ENCODE measurements at places on chromosomes 16 and 17.

- no peak for DNase-seq
Measured at GRCh38 chr17:12977008-12977751, 40.6 kb downstream of the ELAC2 start.

- DNase-seq: no peak
Measured at GRCh38 chr17:64218066-64218465, 45.0 kb downstream of the TEX2 start.

DNA sequence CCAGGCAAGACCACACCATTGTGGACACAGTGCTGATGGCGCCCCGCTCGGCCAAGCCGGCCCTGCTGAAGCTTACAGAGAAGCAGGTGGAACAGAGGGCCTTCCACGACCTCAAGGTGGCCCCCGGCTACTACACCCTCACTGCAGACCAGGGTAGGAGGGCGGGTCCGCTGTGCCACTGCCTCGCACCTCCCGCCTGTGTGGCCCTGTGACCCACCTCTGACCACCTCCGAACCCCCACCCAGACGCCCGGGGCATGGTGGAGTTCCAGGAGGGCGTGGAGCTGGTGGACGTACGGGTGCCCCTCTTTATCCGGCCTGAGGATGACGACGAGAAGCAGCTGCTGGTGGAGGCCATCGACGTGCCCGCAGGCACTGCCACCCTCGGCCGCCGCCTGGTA, 21.1 kb downstream of the ITGB4 start:
- DNase-seq: no peak

GRCh38 chr16:49490321-49490705, 116.7 kb downstream of the C16orf78 start:
- DNase-seq: no peak

GRCh38 chr16:89257281-89257731, 39.8 kb downstream of the ZNF778 start:
- DNase-seq: no peak

DNA sequence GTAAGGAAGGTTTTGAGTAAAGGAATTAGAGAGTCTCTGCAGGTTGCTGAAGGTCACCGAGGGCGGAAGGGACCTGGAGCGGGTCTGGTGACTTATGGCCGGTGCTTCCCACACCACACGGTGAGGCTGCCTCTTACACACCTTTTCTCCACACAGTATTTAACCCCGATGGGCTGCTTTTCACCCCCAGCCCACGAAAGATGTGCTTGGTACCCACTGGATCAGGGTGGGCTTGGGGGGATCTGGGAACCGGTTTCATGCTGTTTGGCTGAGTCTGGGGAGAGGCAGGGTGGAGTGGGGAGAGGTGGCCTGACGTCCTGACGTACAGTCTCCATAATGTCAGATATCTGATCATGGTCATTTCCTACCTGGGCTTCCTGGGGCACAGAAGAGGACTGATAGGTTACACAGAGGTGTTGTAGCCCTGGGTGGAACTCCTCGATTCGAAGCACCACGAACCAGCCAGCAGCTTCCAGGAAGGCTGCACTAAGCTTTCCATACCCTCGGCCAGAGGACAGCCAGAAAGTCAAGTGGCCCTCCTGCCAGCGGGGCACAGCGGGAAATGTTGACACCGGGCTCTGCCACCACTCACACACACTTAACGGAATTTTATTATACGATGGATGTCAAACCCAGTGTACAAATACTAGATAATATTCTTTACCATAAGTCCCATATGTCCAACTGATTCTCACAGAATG, 34.0 kb downstream of the OR1D5 start:
- DNase-seq: no peak

- no peak for DNase-seq
Measured at GRCh38 chr16:50530277-50531236, 17.6 kb upstream of the NKD1 start.

- DNase-seq: peak; percentile 83
Measured at GRCh38 chr17:38730526-38731379, 612 bp downstream of the CISD3 start.

DNA sequence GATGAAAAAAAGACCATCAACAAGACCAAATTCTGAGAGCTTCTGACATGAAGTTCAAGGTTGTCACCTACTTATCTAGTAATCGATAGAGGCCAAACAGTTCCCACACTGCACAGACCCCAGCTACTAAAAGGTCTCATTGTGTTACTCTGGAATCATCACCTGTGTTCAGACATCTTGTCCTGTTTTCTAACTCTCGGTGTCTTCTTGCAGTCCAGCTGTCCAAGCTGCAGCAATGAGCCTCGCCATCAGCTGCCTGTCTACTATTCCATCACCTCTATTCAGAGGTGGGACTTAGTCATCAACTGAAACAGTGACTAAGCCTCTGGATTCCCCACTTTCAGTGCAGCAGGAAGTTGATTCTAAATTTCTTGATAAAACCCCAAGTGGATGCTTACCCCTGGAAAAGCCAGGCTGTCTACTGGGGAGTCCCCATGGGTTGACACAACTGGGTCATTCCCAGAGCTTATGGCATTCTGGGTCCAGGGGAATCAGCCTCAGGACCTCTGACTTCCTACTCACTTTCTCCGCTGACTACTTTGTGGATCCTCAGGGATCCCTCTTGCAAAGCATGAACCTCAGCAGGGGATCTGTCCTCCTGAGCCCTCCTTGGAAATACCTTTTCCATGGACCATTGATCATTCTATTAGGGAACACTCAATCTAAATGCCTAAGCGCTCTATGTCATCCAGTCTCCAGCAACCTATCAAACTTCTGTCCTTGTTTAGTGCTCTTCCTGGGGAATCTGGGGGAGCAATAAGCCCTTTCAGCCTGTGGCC, 46.5 kb downstream of the HNF1B start:
- peak; percentile 70 for DNase-seq

DNA sequence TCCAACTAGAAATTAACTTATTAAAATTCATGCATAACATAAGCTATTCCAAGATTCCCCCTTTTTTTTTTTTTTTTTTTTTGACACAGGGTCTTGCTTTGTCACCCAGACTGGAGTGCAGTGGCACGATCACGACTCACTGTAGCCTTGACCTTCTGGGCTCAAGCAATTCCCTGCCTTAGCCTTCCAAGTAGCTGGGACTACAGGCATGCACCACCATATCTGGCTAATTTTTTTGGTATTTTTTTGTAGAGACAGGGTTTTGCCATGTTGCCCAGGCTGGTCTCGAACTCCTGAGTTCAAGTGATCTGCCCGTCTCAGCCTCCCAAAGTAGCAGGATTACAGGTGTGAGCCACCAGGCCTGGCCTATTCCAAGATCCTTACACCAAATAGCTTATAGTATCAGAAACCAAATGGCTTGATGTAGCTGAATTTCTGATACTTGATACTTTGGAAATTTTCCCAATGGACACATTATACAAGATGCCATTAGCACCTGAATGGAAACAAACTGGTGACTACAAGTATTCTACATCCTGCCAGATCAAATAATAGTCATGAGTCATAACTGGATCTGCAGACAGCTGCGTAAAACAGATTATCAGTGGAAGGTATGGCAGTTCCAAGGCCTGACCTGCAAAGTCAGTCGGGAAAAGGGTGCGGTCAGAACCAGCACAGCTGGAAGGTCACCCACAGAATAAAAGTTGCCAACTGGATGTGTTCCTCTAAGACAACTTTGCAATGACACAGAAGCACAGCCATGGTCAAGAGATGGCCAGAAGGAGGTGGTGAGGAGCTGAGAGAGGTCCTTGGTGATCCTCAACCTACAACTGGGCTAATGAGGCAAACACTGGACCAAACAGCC, 14.5 kb downstream of the TUBG1 start:
- peak; percentile 49 for DNase-seq

- no peak for DNase-seq
Measured at GRCh38 chr16:58119509-58119845, 9.7 kb downstream of the CFAP20 start.

DNA sequence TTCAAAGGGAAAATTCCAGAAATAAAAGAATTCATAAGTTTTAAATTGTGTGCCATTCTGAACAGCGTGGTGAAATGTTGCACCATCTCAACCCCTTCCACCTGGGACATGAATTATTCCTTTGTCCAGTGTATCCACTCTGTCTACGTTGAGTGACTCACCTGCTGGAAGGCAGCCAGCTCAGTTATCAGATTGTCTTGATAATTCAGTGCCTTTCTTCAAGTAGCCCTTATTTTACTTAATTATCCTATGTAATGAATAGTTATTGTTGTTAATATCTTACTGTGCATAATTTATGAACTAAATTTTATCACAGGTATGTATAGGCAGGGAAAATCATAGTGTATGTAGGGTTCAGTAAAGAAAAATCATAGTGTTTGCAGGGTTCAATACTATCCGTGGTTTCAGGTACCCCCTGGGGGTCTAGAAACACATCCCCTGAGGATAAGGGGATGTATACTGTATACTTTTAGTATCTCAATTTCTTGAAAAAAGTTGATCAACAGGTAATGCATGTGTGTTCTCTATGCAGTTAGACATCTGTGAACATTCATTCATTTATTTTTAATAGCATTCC, 7.7 kb upstream of the PCTP start:
- DNase-seq: no peak

DNA sequence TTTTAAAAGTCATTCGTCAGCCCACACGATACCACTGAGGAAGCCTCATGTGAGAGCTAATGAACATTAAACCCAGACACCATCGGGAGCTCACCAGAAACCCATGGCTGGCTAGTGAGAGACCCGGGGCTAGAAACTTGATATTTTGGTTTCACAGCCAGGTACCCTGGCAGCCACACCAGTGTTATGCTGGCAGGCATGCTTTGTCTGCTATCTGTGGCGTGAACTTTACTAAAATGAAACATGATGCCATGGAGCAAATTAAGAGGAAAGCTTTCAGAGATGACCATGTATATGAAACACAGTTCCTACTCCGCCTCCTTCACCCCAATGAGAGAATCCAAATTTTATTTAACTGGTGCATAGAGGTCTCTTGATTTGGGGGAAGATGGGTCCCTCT, 291.2 kb downstream of the IRX3 start:
- DNase-seq: no peak

DNA sequence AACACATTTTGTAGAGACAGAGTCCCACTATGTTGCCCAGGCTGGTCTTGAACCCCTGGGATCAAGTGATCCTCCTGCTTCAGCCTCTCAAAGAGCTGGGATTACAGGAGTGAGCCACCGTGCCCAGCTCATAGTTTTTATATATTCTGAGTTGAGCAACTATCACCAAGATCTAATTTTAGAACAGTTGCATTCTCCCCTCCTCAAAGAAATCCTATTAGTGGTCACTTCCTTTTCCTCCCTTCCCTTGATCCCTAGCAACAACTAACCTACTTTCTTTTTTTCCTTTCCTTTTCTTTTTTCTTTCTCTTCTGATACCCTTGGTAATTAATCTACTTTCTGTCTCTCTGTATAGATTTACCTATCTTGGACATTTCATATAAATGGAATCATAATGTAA, 61.5 kb upstream of the B4GALNT2 start:
- DNase-seq: no peak

GRCh38 chr17:66190738-66191592, 968 bp downstream of the CEP112 start:
- peak; percentile 65 for DNase-seq

GRCh38 chr16:86213437-86214205, 296.7 kb upstream of the FOXF1 start:
- DNase-seq: no peak

DNA sequence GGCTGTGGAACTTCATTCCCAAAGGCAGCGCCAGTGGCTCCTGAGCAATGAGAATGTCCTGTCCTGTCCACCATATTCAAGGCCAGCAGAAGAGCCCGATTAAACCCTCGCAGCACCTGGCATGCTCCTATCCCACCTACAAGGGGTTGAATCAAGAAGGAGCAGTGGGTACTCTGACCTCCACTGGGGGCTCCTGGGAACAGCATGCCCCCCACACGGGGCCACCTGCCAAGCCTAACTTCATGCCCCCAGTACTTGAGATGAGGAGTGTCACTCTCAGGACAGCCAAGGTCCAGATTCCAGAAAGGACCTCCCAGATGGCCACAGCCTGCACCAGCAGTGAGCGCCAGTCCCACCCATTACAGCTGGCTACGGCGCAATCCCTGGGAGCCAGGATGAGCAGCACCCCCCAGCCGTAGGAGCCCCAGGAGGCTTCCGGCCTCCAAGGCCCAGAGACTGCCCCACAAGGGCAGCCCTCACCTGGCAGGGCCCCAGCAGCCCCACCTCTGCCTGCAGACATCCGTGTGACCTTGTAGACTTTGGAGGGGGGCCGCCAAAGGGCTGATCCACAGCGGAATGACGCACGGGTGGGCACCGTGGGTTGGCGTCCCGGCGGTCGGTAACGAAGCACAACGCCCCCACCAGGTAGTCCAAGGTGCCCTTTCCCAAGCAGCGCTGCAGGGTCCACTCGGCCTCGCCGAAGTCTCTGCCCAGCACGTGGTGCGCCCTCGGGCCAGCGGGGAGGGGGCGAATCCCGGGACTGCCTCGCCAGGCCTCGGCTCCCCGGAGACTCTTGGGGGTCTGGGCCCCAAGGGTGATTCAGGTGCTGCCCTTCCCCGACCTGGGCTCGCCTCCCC, 1.0 kb upstream of the MPDU1 start:
- DNase-seq: no peak

GRCh38 chr16:21566891-21567414, 32.4 kb upstream of the METTL9 start:
- DNase-seq: no peak

GRCh38 chr16:22670551-22671041, 143.4 kb upstream of the HS3ST2 start:
- no peak for DNase-seq

GRCh38 chr17:45092911-45093430, 31.9 kb downstream of the NMT1 start:
- peak; percentile 93 for DNase-seq

DNA sequence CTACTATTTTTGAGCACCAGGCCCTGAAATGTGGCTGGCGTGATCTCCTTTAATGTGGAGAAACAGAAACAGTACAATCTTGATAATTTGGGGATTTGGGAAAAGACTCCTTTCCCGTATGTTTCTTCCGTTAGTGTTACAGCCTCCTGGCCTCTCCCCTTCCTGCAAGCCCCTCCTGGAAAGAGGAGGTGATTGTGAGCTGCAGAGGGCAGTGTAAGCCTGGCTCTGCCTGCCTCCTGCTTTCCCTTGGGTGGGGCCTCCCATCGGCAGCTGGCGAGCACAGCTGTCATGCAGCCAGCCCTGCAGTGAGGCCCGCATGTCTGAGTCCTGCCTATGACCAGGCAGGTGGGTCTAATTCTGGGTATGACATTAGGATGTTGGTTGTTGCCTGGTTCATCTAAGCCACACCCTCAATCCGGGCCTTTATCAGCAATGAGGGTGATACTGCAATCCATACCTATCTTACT, 48.7 kb upstream of the WSB1 start:
- peak; percentile 51 for DNase-seq
